T-helper 17 cell (primary cell): ENCODE measurements at places on chromosomes 1 and 21.
A peak's percentile ranks its signal among the peaks of the same experiment; 100 is the strongest.

- DNase-seq: no peak
These were observed 244.4 kb downstream of the FOXD2 start for GRCh38 chr1:47682198-47682597.

DNA sequence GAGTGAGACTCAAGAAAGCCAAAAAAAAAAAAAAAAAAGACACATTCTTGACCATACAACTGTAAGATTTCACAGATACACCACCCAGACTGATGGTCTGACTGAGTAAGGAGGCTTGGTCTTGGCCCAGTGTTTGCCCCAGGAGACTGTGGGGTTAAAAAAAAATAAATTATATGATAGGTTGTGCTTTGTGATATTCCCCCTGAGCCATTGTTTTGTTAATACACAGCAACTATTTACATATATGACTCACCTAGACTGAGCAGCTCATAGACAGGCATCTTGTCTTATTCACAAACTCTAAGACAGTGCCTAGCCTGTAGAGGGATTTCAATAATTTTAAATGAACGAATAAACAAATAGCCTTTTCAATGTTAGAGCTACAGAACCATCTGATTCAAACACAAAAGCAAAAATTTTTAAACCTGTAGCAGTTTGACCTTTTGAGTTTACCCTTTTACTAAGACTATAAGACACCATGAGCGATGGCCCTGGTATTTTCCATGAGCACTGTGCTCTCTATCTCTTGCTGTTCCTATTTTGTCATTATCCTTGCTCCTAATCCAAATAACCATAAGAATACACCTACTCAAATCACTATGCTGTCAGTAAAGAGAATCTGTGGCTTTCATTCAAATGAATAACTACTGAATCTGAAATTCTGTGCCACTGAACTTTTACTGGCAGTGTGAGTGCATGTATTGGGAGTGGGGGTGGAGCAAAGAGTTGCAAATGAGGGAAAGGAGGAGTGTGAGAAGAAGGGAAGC lies 199.4 kb upstream of the PTBP2 start:
- no peak for DNase-seq

GRCh38 chr1:15382601-15383518 lies 26.8 kb upstream of the EFHD2 start:
- no peak for DNase-seq

DNA sequence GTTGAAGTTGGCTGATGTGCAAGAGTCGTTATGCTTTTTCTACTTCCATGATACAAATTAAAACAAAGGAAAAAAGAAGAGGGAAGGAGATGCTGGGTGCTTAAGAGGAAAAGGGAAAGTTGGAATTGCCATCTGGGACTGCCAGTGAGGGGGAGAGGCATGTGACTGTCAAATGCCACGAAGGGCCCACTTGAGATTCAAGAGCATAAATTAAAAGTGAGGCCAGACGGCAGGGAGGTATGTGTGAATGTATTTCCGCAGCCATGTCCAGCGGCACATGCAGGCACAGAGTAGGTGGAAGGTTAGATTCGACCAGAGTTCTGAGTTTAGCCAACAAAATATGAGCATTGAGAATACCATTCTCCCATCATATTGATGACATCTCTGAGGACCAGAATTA lies 32.0 kb downstream of the NFASC start:
- DNase-seq: no peak

GRCh38 chr1:207822602-207823451 lies 71.0 kb downstream of the CD46 start:
- no peak for DNase-seq

GRCh38 chr1:235644693-235645305 lies 4.8 kb downstream of the GNG4 start:
- no peak for DNase-seq

DNA sequence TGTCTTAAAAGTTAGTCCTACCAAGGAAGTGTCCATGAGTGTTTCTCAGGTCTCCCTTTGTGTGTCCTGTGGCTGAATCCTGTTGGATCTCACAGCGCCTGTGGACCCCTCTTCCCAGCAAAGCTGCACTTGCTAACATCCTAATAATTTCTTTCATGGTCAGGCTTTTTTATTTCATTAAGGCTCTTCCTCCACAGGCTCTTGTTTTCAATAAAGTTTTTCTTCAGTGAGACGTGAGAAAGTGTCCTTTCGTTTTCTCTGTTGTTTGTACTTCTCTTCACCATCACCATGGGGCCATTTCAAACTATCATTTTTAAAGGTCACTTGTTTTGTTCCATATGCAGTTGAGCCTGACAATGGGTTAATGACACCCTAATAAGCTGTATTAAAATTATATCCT lies 231.5 kb downstream of the LMO4 start:
- no peak for DNase-seq

- DNase-seq: no peak
These were observed 25.3 kb upstream of the ITLN1 start for GRCh38 chr1:160910170-160910750.

DNA sequence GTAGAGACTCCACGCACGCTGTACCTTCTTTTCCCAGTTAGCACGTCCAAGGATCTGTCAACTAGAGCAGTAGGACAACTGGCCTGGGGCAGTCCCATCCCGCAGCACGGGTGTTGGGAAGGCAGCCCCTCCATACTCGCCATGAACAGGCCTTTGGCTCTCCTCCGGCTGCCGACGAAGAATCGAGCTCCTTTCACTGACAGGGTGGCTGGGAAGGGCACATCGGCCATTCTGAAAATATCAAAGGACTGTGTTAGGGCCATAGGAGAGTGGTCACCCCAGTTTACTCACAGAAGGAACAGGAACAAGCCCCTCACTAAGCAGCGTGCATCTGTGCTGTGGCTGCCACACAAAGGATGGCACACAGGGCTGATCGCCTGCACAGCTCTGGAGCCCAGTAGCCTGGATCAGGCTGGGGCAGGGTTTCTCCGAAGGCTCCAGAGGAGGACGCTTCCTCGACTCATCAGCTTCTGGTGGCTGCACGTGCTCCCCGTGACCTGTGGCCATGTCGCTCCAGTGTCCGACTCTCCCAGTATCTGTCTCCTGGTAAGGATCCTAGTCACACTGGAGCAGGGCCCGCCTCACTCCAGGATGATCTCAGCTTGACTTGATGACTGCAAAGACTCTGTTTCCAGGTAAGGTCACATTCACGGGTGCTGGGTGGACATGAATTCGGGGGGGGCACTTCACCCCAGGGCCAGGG lies 8.9 kb downstream of the KRTAP10-1 start:
- no peak for DNase-seq

GRCh38 chr1:233144434-233144833 lies 151.1 kb downstream of the PCNX2 start:
- DNase-seq: no peak

- DNase-seq: no peak
These were observed 709 bp downstream of the GART start for GRCh38 chr21:33541105-33541711.

- DNase-seq: no peak
These were observed 4.6 kb downstream of the AGTRAP start for GRCh38 chr1:11740258-11741192.

DNA sequence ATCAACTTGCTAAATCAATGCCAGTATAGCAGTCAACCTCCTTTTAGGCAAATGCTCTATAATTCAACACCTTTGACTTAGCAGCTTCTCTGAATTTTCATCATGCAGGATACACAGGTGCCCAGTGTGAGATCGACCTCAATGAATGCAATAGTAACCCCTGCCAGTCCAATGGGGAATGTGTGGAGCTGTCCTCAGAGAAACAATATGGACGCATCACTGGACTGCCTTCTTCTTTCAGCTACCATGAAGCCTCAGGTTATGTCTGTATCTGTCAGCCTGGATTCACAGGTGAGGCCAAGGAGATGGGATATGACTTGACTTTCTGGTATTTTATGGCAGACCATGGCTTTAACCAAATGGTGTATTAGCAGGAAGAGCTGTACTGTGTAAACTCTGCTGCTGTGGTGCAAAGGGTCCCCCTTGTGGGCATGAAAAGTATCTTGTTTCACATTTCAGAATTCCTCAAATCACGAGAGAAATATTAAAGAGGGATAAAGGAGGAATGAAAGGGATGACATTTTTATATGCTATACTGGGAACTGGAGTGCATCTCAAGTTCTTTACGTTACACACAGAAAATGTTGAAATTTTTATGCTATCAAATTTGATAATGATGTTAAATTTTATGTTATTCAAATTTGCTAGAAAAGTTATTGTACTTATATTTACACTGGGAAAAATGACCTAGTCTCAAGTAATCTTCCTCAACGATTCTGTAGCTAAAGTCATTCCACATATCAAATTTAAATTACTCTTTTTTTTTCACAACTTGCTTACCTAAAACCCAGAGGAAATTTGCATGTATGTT lies 88.9 kb downstream of the CRB1 start:
- no peak for DNase-seq

GRCh38 chr1:176752505-176752904 lies 289.5 kb downstream of the PAPPA2 start:
- DNase-seq: no peak

- no peak for DNase-seq
These were observed 144.0 kb downstream of the TGFBR3 start for GRCh38 chr1:91741906-91742305.

- no peak for DNase-seq
These were observed 304.3 kb downstream of the MATN1 start for GRCh38 chr1:30418939-30419720.

DNA sequence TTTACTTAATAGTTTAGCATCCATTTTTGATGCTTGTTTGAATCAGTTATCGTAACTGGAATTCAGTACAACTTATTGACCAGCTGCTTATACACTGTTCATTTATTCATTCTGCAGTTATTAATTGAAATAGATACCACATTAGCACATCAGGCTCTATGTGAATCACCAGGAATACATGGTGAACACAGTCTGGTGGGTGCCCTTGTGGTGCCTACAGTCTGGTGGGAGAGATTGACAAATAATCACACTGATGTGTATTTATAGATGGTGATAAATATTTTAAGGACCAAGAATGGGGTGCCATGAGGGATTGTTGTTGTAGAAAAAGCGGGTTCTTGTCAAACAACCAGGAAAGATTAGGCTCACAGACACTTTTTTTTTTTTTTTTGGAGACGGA lies 87.6 kb downstream of the ZFYVE9 start:
- no peak for DNase-seq

GRCh38 chr1:229141689-229142377 lies 129.1 kb upstream of the RAB4A start:
- DNase-seq: no peak

DNA sequence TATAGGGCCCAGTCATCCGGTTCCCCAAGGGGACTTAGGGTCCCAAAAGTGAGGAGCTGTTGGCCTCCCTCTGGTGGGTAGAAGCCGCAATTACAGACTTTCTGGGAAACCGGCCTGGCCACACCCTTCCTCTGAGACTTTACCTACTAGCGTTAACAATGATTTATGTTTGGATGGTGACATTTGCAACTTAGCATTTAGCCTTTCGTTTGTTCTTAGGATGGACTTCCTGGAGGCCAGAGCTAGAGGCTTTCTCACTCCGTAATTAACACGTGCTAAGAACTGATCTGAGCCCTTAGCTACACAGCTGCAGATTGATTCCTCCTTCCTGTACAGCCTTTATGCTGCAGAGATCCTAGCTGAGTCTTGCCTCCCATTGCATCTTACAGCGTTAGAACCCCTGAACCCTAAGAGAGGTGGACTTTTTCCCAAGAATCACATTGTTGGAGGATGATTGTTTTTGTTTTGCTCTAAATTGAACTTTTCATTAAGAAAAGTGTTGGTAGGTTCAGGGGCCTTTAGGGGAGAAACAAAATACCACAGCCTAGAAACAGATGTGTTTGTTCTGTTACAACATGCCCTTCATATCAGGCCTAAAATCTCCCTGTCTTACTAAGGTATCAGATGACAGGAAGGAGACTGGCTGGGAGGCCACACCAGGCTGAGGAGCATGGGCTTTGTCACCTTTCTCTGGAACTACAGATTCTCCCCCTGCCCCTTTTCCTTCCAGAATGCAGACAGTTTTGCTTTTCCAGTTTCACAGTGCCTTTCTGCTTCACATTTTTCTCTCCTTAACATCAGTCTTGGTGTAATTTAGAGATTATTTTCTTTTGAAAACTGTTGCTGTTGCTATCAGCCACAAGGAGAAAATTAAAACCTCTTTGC lies 1.9 kb downstream of the S100A11 start:
- peak; percentile 56 for DNase-seq

GRCh38 chr1:225412803-225413351 lies 15.0 kb downstream of the LBR start:
- no peak for DNase-seq

DNA sequence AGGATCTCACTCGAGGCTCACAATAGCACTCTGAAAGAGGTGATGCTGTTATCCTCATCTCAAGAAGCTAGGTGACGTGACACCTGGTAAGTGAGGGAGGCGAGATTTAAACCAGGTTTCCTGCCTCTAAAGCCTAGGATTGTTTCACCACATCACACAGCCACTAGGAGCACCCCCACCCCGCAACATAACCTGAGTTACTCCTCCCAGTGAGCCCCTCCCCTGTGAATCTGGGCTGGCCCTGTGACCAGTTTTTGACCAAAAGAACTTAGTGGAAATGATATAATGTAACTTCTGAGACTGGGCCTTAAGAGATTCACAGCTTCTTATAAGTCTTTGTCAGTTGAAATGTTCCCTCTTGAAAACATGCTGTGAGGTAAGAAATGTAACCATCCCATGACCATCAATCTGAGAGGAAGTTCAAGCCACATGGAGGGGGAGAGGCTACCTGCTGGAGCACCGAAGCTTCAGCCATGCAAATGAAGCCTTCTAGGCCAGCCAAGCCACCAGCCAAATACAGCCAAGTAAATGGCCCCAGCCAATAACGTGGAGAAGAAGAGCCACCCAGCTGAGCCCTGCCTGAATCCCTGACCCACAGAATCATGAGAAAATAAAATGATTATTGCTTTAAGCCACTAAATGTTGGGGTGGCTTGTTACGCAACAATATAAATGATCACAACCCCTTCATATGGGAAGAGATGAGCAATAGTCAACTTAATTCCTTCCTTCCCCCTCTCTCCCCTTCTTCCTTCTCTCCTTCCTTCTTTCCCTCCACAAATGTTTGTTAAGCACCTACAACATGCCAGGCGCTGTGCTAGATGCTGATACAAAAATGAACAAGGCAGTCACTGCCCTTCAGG lies 61.0 kb upstream of the FAM20B start:
- no peak for DNase-seq

DNA sequence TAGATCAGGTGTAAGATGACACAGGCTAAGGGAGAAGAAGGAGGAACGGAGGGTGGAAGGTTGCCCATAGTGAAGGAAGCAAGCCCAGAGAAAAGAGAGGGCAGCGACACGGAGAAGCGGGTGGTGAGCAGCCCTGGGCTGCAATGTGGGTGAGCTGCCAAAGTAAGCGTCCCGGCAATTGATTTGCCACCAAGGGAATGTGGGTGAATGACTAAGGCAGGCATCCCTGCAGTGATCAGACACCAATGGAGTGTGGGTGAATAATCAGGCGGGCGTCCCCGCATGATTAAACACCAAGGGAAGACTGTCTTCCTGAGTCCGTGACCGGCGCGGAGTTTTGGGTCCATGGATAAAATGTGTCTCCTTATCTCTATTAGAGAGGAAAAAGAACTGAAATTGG lies 79.6 kb downstream of the UCHL5 start:
- DNase-seq: no peak

GRCh38 chr1:10380594-10381275 lies 18.1 kb upstream of the PGD start:
- no peak for DNase-seq
